Sigmoid colon (tissue), 7 donors: ENCODE measurements at places on chromosomes 3 and 15. TPM values are rescaled to one million over a fixed set of nuclear protein-coding genes. Genes with fewer than 3 reads are reported as not detected.

GRCh38 chr3:94524102-94524919 lies 461.4 kb downstream of the NSUN3 start:
- H3K27me3 ChIP-seq, result no peaks in the 10 kb centered on the region
- H3K36me3 ChIP-seq, result no peaks in the 10 kb centered on the region
- no peak for DNase-seq
- no peak overlapping the region for H3K4me3 ChIP-seq
- H3K27ac ChIP-seq, result no peak overlapping the region

GRCh38 chr3:189488241-189488767 lies 142.9 kb upstream of the TP63 start:
- H3K4me1 ChIP-seq, result no peaks in the 10 kb centered on the region
- H3K36me3 ChIP-seq, result no peaks in the 10 kb centered on the region
- no peaks in the 10 kb centered on the region for H3K27me3 ChIP-seq
- no peak for DNase-seq

DNA sequence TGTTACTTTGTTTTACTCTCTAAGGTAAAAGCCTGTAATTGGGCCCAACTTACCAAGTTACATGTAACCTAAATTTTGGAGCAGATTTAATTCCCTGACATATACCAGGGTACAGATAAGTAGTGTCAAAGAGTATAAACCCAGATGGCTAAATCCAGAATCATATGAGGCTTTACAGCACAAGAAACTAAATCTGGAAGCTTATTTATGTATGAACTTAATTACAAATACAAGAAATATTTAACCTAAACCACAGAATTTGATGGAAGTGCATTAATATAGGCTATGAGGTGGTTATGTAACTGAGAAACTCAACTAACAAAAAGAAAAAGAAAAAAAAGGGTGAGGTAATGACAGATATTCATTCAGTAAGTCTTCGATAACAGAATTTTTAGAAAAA lies 930.2 kb upstream of the ALCAM start:
- no peak overlapping the region for H3K4me3 ChIP-seq
- H3K4me1 ChIP-seq, result no peaks in the 10 kb centered on the region
- no peaks in the 10 kb centered on the region for H3K27me3 ChIP-seq
- no peaks in the 10 kb centered on the region for H3K36me3 ChIP-seq
- no peak overlapping the region for H3K27ac ChIP-seq

The CP gene
- 3.7 TPM for total RNA-seq
